ENCODE measurements at places on chromosomes 2 and 18.

DNA sequence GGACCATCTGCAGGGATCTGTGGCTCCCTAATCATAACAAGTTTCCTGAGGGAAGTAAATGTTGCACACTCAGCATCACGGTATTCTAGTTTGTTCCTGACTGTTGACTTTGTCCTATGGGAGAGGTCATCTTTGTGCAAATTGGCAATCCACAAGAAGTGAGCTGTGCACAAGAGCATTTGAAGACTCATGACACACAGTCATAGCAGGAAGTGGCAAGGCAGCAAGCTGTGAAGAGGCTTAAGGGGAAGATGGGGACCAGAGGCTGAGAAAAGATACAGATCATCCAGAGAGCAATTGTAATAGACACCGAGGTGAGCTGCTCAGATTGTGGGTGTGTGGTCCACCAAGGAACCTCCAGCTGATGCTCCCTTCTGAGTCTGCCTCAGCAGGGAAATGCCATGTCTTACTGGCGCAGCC lies 2.7 kb downstream of the TNP1 start:
- DNase-seq: no peak

GRCh38 chr2:225637259-225637658 lies 237.7 kb downstream of the NYAP2 start:
- DNase-seq: no peak

DNA sequence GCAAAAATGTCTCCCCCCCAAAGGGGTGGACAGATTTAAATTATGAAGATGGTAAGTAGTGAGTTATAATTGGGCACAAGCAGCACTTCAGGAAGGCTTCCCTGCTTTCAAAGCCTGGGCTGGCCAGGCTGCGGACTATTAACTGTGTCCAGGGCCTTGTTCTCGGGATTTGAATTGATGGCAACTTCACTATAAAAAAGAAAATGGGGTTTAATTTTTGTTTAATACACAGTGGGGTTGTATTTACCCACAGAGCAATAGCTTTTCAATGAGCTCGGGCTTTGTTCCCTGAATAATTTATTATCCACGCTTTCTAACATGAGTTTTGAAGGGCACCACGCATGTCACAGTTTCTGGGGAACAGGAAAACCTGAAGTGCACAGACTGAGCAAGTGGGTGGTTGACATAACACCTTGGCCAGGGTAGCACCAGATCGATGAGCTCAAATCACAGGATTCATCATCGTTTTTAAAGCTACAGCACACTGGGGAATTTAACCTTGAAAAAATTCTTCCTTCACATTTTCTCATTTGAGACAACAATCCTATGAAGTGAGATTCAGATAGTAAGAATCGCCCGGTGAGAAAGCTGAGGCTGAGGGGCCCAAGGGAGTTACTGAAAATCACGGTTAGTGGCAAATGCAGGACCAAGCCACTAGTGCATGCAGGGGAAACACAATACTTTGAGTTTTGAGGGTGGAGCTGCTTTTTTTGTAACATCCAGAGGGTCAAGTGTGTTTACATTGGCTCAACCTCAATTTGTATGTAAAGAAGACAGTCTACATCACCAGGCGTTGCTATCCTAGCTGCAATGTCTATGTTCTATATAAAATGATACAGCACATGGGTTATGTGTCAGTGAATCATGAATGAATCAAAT lies 28.9 kb upstream of the LMAN1 start:
- no peak for DNase-seq

DNA sequence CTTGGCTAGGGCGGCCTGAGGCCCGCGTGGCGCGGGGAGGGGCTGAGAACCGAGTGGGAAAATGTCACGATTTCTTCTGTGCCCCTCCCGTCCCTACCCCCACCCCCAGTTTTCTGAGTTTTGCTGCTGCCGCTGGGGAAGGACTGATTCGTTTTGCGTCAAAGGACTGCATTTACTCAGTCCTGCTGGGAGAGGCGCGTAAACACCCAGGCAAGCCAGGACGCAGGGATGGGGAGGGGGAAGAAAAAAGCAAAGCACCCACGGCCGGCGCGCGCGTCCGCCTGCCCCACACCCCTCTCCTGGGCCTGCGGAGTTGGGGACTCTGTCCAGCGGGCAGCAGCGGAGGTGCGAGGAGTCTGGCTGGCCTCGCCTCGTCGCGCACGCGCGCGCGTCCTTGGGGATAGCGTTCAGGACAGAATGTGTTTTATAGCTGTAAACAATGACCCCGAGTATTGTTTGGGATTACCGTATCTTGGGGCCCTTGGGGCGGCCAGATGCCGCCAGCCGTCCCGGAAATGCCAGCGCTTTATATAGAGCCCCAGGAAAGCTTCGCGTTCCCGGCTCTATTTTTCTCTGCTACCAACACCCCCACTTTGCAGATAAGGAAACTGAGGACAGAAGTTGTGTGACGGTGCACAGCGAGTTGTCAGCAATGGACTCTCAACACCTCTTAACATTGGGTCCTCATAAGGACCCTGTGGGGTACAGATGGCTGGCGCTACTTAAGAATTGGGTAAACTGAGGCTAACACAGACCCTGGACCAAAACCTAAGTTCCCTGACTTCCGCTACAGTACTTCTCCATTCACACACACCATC lies 1.7 kb upstream of the FOSL2 start:
- peak; percentile 52 for DNase-seq

GRCh38 chr2:197198890-197199289 lies 111.7 kb downstream of the ANKRD44 start:
- peak; percentile 69 for DNase-seq

DNA sequence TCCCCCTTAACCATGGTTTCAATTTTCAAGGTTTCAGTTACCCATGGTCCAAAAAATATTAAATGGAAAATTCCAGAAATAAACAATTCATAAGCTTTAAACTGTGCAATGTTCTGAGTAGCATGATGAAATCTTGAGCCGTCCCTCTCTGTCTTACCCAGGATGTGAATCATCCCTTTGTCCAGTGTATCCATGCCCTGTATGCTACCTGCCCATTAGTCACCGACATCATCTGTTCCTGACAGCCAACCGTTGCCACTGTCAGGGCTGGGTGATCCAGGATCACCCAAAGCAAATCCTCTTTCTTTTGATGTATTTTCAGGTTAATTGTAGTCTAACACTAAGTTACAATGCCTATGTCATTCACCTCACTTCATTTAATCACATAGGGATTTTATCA lies 15.7 kb upstream of the OLA1 start:
- no peak for DNase-seq

DNA sequence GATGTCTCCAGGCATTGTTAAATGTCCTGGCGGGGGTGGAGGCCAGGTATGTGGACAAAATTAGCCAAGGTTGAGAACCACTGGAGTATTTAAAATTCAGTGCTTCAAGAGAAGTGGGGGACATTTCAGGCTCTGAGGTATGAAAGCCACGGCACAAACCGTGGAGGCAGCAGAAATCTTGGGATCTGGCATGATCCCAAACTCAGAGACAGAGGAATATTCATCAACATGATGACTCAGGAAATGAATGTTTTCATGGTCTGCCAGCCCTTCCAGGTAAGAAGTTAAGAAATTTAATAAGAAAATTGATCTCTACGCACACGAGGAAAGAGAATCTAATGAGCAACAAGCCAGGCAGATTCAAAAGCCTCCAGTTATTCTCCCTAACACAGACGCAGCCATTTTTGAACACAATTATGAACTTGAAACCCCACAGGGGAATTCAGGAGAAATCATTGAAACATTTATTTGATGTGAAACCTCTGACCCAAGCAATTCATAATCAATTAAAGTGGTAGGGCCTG lies 11.3 kb upstream of the GRP start:
- no peak for DNase-seq

DNA sequence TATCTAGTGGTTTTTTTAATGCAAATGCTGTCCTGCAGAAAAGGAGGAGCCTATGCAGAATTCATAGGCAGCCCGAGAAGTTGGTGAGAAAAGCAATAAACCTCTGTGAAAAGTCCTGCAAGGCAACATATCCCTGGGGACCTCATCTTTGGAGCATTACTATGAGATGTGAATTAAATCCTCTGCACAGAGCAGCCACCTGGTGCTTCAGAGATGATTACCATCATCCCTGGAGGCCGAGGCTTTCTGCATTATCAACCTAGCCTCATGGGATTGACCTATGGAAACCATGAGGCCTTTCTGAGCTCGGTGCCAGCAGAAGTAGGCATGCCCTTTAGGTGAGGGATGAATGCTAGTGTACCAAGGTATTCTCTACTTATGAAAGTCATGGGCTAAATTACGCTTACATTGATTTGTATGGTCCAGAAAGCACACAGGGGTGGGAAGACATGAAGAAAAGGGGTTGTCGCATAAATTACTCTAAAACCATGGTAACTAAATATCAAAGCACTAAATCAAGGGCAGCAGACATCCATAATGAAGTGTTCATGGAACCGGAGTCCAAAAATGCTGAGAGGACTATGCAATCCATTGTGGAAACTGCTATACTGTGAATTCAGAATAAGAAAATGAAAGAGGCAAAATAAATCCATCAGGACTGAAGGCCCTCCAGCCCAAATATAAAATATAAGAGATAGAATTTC lies 623.5 kb upstream of the DDX18 start:
- DNase-seq: no peak

DNA sequence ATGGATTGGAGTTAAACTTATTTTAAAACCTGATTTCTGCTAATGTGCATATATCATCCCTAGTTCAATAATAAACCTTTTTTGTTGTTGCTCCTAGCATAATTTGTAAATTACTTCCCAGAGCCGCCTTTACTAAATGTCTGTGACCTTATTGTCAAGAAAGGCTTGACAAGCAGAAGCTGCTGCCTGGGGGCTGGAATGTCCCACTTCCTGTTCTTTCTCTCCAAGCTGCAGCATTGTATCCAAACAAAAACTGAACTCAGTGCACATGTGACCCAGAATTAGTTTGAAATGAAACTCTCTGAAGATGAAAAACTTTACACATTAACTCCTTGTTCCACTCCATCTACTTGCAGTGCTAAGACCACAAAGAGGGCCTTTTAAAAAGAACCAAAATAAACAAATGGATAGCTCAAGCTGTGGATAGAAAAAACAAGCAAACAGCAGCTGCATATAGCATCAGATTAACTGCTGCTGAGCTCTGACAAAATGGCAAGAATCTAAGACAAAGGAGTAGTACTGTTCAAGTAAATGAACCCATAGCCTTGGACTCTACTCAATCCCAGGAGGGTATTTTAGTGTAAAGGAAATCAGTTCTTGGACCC lies 99.8 kb upstream of the NEUROD1 start:
- DNase-seq: no peak

DNA sequence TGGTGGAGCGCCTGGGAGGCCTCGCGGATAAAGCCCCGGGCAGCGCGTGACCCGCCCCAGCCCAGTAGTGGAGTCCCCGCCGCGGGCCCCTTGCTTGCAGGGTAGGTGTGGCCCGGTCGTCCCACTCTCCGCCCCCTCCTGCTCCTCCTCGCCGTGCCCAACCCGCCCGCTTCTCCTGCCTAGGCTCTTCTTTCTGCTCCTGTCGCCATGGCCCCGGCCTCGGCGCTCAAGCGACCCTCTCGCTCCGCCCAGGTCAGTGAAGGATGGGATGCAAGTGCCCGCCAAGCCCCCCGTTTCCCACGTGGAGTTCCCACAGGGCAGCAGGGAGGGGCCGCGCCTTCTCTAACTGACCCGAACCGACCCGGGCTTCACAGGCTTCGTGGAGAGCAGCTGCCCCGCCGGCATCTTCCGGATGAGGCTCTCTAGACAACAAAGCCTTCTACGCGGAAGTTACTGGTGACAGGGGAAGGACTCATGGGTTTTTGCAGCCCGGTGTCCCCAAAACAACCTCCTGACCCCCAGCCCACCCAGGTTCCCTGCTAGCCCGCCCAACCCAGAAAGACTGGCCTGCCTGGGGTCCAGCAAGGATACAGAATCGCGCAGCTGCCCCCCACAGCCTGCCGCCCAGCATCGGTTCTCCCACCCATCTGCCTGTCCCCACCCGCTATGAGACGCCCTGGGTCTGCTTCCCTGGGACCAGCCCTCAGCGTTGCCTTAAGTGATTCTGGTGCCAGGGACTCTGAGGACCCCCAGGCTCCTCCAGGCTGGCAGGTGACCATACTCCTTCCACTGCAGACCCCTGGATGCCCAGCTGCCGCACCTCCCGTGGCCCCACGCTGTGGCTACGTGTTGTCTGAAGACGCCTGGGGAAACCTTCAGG lies 32.8 kb downstream of the TTC32 start:
- DNase-seq: peak; percentile 69

- DNase-seq: no peak
These were observed 999.2 kb upstream of the CRIM1 start for GRCh38 chr2:35356332-35356731.
